ENCODE measurements at places on chromosomes 2 and 18. TPM values are rescaled to one million over a fixed set of nuclear protein-coding genes. Genes with fewer than 3 reads are reported as not detected.

The CDC42EP3 gene
- 20.8 TPM for total RNA-seq

The CDH7 gene
- total RNA-seq, result not detected

The KCNE4 gene
- not detected for total RNA-seq

The SLC35G4 gene
- not detected for total RNA-seq

The ATAD2B gene
- 19.4 TPM for total RNA-seq

The ONECUT2 gene
- not detected for total RNA-seq

The IL1R2 gene
- not detected for total RNA-seq

The ZNF804A gene
- total RNA-seq, result 14.3 TPM

The TMEM37 gene
- not detected for total RNA-seq

The ACKR3 gene
- total RNA-seq, result 0.46 TPM

The OBSL1 gene
- 0.18 TPM for total RNA-seq

The RAX gene
- not detected for total RNA-seq

The MAPK4 gene
- not detected for total RNA-seq

The SP140L gene
- 19.3 TPM for total RNA-seq

The FER1L5 gene
- not detected for total RNA-seq

The DLX1 gene
- not detected for total RNA-seq

The TSPYL6 gene
- not detected for total RNA-seq

The MROH2A gene
- total RNA-seq, result not detected

The CFAP210 gene
- total RNA-seq, result not detected

The RUFY4 gene
- total RNA-seq, result not detected

The CXCR1 gene
- not detected for total RNA-seq

The ATRAID gene
- 92.8 TPM for total RNA-seq

The C2orf74 gene
- total RNA-seq, result 11.5 TPM

The INO80B gene
- total RNA-seq, result 43.1 TPM

The RAB27B gene
- not detected for total RNA-seq

The ZNF638 gene
- 114 TPM for total RNA-seq

The TDRD15 gene
- total RNA-seq, result not detected

The LYG2 gene
- not detected for total RNA-seq

The DTYMK gene
- 127 TPM for total RNA-seq

The TRAPPC12 gene
- 85.2 TPM for total RNA-seq

The TWIST2 gene
- not detected for total RNA-seq

The HADHB gene
- total RNA-seq, result 55.7 TPM

The RSAD2 gene
- not detected for total RNA-seq

The ELOA2 gene
- not detected for total RNA-seq

The CHRNG gene
- total RNA-seq, result not detected

The GAREM2 gene
- total RNA-seq, result not detected

The BBS5 gene
- 0.20 TPM for total RNA-seq

The SERPINB12 gene
- total RNA-seq, result not detected

The ITGA4 gene
- 61.7 TPM for total RNA-seq

The GLS gene
- total RNA-seq, result 93.1 TPM

The METAP1D gene
- 8.7 TPM for total RNA-seq

The CFAP221 gene
- not detected for total RNA-seq

The ROCK2 gene
- total RNA-seq, result 23.4 TPM

The MEP1B gene
- not detected for total RNA-seq

The BOD1L2 gene
- not detected for total RNA-seq

The FMNL2 gene
- total RNA-seq, result 0.24 TPM

The SLC11A1 gene
- total RNA-seq, result 0.78 TPM

The KCNG2 gene
- not detected for total RNA-seq

The THSD7B gene
- 1.7 TPM for total RNA-seq
